ENCODE measurements at places on chromosomes 2 and 18.

DNA sequence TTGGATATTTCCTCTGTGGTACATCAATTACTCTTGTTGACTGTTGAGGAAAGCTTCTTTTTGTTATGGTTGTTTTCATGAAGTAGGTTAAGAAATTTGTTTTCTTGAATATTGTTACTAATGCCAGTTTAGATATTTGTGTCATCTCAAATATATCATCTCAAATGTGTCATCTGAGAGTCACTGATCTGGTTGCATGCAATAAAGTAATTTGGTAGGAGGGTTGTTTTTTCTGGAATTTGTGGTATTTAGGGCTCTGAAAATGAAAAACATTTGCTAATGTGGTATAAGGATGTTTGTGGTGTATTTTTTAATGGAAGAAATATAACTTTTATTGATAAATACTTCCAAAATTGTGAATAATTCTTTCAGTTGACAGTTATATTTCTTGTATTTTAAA, 117.7 kb downstream of the GREB1L start:
- peak; percentile 74 for DNase-seq

GRCh38 chr18:76720683-76721082, 101.7 kb upstream of the ZNF236 start:
- DNase-seq = peak; percentile 9

- no peak for DNase-seq
These were observed 3.9 kb downstream of the INPP4A start for GRCh38 chr2:98448441-98449145.

DNA sequence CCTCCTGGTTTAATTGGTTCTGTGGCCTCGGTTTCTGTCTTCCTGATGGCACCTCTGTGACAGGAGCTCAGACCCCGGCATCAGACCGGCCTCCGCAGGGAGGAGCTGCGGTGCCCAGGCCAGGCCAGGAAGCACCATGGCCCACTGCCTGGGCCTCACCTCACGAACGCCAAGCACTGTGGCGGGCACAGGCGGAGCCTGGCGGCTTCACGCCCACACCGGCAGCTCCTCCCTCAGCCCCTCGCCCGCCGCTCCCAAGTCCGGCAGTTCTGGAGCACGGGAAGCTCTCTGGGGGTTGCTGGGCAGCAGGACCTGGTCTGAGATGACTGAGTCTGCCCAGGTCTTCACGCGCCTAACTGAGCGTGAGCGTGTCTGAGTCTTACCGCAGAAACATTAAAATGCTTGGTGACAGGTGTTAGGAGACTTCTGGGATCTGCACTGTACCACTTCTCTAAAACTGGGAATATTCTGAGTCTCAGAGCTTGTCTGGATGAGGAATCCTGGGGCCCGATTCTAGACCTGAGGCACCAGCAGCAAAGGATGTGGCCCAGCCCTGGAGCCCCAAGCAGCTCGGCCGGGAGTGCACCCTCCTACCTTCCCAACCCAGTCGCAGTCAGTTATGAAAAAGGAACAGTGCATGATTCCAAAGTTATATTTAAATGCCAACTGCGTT, 21.9 kb downstream of the RTP5 start:
- no peak for DNase-seq

DNA sequence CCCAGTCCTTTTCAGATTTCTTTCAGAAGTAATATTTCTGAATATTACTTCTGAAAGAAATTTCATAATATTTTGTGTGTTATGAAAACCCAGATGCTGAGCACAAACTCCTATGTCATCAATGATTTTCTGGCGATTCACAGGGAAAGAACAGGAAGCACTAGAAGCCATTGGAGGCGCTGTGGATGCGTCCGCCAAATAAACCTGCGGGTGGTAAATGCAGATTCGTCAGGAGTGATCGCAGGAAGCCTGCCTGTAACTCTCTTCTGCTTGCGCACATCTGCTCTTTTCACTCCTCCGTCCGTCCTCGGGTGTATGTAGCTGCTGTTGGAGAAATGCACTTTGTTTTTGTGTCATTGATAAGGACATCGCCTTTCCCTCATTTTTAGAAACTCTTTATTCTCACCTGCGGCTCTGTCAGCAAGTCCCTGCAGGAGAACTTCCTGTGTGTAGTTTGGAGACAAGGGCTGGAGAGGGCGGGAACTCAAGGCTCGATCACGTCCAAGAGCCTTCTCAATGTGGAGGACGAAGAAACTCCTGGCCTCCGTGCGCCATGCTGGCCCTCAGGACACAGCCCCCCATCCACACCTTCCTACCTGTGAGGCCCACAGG, 483.8 kb downstream of the GALR1 start:
- no peak for DNase-seq

- peak; percentile 59 for DNase-seq
These were observed 49.4 kb upstream of the PKDCC start for GRCh38 chr2:41998186-41999127.

- DNase-seq = no peak
These were observed 944.9 kb upstream of the GYPC start for GRCh38 chr2:125711075-125711474.

- DNase-seq = peak; percentile 58
These were observed 3.7 kb downstream of the FBXO48 start for GRCh38 chr2:68463287-68463877.

DNA sequence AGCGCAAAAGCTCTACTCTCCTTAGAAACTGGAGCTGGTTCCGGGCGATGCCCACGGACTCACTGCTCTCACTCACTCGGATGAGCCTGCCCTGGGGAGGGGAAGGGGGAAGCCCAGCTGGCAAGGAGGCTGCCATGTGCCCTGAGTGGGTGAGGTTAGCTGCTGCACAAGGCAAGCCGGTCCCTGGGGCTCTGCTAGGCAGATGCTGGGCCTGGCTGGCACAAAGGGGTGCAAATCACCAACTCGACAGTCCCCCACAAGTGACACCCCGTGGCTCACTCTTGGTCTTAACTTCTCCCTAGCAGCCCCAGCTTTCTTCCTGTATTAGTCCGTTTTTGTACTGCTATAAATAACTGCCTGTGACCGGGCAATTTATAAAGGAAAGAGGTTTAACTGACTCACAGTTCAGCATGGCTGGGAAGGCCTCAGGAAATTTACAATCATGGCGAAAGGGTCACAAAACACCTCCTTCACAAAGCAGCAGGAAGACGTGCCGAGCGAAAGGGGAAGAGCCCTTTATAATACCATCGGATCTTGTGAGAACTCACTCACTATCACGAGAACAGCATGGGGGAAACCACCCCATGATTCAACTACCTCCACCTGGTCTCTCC, 33.2 kb downstream of the ADCY3 start:
- no peak for DNase-seq

- no peak for DNase-seq
These were observed 46.3 kb downstream of the ADCYAP1 start for GRCh38 chr18:950882-951495.

DNA sequence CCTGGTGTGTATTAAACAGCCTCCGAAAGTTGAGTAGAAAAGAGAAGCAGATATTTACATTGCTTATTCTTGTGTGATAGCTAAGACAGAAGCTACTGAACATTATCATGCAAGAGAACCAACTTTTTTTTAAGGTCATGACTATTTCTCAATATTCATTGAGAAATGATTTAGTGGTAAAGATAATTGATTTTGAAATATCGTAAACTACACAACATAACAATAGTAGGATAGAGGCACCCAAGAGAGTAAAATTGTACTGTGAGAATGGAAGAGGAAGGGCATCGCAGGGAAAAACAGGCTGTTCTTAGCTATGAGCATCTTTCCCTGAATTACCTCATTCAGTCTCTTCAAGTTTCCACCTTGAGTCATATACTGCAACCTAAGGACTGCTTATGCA, 25.2 kb downstream of the HRH4 start:
- DNase-seq = no peak

All from AG10803 (cell line).